ENCODE measurements at places on chromosomes 2 and 18.
A peak's percentile ranks its signal among the peaks of the same experiment; 100 is the strongest.

DNA sequence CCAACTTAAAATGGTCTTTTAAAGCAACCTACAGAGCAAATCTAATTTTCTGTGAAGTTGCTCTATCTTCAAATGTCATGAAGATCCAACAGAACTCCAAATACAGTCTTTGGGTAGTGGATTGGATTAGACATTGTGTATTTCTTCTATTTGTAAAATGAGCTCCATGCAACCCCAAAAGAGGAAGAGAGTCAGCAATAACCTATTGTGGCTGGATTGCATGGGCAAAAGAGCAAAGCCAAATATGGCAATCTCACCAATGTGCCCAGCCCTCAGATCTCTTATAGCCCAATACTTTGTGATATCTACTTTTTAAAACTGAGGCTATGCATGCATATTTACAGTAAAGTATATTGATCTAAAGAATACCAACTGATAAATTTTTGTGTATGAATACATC is 146.3 kb downstream of the TXNL1 start:
- no peak for DNase-seq

DNA sequence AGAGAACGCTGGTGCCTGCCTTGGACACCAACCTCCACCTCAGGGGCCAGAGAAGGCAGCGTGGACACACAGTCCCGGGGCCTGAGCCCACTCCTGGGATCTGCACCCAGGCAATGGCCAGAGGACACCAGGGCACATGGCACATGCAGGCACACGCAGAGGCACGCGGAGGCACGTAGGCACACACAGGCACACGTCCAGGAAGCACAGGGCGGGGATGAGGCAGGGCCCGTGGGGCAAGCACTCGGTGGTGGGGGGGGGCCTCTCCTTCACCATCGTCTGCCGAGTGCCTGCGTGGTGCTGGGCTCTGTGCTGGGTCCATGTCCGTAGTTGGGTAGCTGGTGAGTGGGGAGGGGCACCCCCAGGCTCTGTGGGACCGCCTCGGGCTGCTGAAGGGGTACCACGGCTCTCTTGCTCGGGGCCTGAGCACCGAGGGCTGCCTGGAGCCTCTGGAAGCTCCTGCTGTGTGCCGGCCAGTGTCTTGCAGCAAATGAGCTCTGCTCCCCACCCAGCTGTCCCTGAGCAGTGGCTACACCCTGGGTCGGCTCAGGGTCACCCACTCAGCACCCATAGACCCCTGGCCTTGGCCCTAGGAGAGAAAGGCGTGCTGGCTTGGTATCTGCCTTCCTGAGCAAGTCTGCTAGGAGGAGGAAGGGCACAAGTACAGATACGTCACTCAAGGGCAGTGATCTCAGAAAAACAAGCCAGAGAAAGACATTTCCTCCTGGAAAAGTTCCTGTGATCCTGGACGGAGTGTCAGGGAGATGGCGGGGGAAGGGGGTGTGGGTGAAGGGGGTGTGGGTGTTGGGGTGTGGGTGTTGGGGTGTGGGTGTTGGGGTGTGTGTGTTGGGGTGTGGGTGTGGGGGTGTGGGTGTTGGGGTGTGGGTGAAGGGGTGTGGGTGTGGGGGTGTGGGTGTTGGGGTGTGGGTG is 26.4 kb downstream of the RTP5 start:
- no peak for DNase-seq

GRCh38 chr2:197088694-197089093 is 162.2 kb upstream of the PGAP1 start:
- no peak for DNase-seq

DNA sequence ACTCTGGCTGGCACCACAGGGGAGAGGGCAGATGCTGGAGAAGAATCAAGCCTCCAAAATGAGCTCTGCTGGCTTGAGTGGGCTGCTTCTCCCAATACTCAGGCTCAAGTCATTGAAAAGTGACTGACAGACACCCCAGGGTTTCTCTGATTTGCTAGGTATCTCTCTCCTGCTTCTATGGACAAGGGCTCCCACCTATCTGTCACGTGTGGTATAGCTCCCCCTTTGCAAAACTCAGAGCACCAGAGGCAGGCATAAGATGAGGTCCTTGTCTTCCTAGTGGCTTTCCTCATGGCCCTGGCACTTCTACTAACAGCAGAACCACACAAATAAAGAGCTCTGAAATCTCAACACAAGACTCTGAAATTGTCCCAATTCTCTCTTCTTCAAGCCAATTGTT is 105.2 kb downstream of the GALNT14 start:
- no peak for DNase-seq

DNA sequence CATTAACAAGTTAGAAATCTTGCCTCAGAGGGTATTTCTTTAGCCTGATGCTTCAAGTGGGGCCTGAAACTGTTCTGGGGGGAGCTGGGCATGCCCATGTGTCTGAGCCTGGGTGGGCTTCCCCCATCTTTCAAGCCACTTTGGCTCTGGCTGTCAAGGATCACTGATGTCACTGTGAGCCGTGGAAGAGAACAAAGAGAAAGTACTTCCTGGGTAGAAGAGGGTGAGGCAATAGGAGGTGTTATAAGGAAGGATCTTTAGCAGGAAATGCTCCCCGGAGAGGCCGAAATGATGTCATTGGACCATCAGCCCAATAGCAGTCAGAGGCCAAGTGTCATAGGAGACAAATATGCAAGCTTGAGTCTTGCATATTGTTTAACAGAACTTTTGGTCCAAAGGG is 228.4 kb upstream of the MEX3C start:
- DNase-seq = no peak

DNA sequence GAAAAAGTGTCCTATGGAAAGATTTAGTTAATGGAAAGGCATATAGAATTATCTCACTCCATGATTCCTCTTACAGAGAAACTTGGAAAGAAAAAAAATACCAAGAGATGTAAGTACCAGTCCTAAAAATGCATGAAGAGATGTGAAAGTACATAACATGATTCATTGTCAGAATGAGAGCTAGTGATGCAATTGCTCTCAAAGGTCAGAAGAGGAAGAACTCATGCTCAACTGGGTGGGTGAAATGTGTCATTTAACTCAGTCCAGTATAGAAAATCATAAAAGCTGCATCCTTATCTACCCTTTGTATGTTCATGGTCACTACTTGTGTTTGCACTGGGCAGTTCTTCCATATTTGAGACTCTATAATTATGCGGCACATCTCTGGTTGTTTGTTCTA is 300.0 kb upstream of the PIK3C3 start:
- no peak for DNase-seq

DNA sequence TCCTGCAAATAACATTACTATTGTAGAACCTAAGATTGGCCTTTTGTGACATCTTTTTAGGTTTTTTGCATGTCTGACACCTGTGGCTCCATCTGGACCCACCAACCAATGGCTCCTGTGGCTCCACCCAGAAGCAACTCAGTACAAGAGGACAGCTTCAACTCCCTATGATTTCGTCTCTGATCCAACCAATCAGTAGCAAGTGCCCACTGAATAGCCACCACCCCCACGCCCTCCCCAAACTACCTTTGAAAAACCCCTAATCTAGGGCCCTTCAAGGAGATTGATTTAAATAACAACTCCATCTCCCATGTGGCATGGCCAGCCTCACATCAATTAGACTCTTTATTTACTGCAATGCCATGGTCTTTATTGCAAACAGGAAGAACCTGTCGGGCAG is 23.6 kb downstream of the MPP4 start:
- DNase-seq = no peak

- DNase-seq = no peak
These were observed 63.9 kb upstream of the PHLPP1 start for GRCh38 chr18:62651276-62652056.

- DNase-seq = no peak
These were observed 1.7 kb upstream of the SRBD1 start for GRCh38 chr2:45612731-45613130.

GRCh38 chr18:34795070-34795732 is 85.1 kb downstream of the DTNA start:
- no peak for DNase-seq

DNA sequence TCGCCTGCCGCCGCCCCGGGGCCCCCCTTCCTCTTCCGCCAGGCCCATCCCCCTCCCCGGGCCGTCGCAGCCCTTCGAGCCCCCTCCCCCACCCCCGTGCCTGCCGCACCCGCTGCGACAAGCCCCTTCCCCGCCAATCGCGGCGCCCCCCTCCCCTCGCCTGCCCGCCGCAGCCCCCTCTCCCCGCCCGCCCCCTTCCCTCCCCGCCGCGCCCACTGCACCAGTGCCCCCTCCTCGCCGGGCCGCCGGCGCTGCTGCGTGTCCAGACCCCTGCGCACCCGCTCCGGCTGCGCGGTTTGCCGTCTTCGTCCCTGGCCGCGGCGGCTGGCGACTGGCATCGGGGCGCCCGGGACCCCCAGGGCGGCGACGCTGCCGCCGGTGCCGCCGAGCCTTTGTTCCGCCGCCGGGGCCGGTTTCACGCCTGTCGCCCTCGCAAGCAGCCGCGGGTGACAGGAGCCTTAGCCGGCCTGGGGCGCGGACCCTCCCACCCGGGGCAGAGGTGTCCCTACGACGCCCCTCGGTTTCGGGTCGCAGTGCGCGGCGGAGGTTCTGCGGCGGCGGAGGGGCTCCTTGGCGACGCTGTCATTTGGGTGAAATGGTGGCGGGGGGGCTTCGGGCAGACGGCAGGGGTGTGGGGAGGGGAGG is 18.1 kb downstream of the GPC1 start:
- no peak for DNase-seq

- DNase-seq = no peak
These were observed 28.5 kb downstream of the CIB4 start for GRCh38 chr2:26612522-26613240.

GRCh38 chr2:240411261-240412160 is 24.0 kb upstream of the GPC1 start:
- no peak for DNase-seq

DNA sequence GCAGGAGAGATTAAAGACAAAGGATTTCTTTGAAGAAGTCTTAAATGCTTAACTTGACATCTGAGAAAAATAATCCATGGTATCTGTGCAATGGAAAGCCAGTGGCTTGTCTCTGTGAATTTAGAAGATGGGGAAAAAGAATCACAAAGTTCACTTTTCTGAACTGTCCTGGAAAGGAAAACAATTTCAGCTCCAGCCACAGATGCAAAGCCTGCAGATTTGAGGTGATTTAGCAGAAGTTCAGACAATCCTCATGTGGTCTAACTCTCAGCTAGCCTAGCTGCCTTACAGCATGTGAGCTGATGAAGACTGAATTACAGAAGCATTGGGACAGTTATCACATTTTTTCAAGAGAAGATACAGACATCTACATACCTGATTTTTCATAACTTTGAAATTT is 126.7 kb upstream of the ITGB6 start:
- DNase-seq = no peak

- DNase-seq = no peak
These were observed 160.0 kb downstream of the DNAH6 start for GRCh38 chr2:84676295-84676694.

DNA sequence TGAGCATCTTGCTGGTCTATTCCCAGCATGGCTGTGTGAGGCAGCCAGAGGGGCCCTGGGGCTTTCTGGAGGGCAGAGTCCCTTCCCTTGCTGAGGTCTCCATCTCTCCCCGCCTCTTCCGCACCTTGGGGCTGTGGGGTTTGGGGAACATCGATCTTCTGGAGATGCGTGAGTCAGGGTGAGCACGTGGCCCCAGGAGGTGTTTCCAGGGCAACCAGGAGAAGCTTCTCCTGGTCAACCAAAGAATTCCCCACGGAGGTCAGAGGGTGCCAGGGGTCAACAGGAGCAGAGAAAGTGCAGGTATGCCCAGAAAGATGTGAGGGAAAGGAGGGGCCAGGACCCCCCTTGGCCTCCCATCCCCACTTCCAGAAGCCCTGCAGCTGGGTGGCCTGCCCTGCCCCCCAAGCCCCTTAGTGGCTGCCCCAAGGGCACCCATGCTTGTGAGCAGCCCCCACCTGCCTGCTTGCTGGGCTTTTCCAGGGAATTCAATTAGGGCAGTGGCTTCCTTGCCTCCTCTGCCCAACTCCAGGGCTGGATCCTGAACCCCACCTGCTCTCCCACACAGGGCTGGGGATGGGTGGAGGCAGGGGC is 2.8 kb upstream of the PROM2 start:
- DNase-seq = no peak

DNA sequence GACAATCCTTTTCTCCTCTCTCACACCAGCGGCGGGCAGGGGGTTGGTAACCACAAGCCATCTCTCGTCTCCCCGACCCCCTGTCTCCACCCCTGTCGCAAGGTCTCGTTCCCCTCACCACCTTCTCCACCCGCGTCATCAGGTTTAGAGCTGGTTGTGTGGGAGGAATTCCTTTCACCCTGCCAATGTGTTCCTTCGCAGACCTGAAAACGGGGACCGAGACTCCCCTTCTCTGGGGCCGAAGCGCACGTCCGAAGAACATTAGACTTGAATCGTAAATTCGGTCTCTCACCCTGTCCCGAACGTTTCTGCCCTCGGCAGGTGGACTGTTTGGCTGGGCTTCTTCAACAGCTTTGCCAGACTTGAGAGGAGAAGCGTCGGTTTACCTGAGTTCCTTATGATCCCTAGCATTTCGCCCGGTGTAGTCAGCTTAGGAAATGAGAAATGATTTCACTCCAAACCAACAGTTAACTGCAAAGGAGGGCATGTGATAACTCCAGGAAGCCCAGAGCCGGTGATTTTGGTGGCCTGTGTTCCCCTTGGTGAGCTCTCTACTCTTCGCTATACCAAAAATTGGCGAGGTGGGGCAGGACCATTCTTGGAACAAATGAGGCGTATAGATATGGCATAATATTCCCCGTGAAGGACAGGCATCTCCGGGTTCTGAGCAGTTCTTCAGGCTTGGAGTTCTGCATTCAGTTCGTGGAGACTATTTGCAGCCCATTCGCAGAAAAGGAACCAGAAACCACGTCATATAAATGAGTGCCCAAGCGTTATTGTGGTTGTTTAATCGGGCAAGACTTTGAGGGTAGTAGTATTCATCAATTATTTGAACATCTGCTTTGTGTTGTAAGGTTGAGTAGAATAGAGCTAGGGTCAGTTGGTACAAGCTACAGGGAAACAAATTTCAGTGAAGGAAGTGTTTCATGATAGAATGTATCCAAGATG is 694 bp downstream of the CFAP36 start:
- peak; percentile 32 for DNase-seq

- no peak for DNase-seq
These were observed 1067.0 kb upstream of the FANCL start for GRCh38 chr2:59308108-59308507.

DNA sequence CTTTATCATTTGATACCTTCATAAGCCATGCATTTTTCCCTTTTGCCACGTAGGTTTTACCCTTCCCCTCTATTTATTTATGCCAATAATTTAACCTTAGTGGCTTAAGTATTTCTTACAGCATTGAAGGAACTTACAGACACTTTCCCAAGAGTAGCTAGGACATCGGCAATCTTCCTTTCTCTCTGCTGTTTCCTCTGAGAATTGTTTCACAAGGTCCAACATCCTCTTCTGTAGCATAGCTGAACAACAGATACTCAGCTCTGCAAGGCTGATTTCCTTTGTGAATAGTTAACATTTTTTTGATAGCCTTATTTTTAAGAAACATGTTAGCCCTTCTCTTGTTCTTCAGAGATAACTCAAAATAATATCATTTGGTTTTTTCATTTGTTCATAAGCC is 1.1 kb upstream of the GCA start:
- no peak for DNase-seq

DNA sequence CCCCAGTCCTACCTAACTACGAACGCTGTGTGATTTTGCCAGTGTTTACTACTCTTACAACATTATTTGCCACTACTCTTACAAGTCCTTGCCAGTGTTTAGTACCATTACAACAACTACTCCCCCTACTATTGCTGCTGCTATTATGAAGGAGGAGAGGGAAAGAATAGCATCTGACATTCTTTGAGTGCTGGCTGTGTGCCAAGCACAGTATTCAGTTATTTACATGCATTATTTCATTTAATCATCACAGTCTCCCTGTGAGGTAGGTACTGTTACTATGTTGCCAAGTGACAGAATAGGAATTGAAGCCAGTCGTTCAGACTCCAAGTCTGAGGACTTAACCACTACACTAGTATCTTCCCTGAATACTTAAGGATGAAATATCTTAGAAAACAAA is 185.9 kb upstream of the FOSL2 start:
- DNase-seq = no peak
